ENCODE measurements at places on chromosomes 7 and 10.

GRCh38 chr10:85995791-85996190, 370.8 kb downstream of the GRID1 start:
- DNase-seq, result no peak

DNA sequence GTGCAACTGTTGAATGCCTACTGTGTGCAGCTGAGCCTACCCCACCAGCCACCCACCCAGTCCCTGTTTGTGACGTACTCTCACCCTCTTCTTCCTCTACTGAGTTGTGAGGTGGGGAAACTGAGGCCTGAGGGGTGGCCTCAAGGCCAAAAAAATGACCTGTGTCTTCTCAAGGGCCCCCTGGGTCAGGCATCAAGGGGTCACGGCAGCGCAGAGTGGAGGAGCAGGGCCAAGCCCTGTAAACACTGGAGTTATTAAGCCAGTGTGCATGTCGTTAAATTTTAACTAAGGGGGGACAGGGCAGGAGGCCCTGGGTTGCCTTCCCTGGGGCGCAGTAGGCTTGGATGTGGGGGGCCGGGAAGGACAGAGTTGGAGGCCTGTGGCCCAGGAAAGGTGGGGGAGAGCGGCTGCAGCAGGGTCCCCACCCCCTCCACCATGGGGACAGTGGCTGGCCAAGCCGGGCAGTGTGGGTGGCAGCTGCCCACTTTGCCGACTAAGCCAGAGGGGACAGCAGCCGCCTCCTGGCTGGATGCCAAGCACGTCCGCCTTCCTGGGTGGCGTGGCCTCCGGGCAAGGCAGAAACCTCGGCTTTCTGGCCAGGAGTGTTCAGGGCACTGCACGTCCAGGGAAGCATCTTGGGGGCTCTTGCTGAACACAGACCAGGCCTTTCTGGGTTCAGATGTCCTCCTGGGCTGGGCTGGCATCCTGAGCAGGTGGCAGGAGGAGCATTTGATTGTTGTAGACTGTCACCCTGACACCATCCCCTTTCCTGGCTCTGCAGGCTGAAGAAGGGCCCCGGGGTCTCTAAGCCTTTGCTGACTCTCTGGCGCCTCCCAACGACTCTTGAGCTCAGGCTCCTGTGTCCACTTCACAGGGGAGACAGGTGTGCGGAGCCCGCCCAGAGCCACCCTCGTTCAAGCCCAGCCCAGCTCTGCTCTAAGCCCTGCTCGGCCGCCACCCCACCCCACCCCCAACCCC, 1.9 kb downstream of the SLC29A4 start:
- DNase-seq, result no peak

DNA sequence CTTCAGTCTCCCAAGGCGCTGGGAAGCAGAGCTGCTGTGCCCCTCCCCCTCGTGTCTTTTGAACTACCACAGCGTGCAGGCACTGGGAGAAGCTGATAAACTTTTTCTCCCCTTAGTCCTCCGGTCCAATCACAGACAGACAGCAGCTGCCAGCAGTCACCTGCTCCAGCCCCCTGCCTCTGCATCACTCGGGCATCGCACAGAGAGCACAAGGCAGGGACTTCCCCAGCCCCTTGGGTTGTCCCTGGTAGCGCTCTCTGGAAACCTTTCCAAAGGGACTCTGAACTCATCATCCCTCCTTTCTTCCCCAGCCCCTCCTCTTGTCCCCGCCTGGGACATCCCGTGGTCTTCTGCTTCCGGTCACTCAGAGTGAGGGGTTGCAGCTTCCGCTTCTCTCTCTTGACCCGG, 1.4 kb upstream of the NEUROG3 start:
- no peak for DNase-seq

DNA sequence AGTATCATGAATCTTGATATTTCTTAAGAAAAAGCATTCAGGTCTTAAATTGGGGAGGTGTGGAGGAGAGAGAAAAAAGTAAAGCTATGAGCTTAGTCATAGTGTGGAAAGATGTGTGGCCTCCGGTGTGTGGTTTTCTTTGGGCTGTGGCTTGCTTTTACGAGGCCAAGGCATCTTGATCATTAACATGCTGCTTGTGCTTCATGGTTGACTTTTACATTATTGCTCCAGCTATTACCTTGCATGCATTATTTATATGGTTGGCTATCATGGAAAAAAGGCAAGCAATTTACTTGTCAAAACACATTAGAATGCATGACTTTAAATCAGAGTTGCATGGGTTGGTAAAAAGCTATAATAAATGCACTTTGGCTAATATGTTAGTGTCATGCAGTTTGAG, 300.7 kb upstream of the ADARB2 start:
- no peak for DNase-seq

- DNase-seq, result no peak
These were observed 116.4 kb upstream of the ASAH2 start for GRCh38 chr10:50367732-50368131.
